ENCODE measurements at places on chromosomes 6 and 20.

GRCh38 chr6:34223381-34223955 lies 13.2 kb upstream of the HMGA1 start:
- DNase-seq, result peak; percentile 68

GRCh38 chr20:1880529-1881239 lies 14.5 kb upstream of the SIRPA start:
- no peak for DNase-seq

GRCh38 chr6:153032255-153032882 lies 29.9 kb upstream of the MTRF1L start:
- DNase-seq, result no peak

GRCh38 chr6:90653750-90654149 lies 66.9 kb upstream of the MAP3K7 start:
- DNase-seq, result no peak

DNA sequence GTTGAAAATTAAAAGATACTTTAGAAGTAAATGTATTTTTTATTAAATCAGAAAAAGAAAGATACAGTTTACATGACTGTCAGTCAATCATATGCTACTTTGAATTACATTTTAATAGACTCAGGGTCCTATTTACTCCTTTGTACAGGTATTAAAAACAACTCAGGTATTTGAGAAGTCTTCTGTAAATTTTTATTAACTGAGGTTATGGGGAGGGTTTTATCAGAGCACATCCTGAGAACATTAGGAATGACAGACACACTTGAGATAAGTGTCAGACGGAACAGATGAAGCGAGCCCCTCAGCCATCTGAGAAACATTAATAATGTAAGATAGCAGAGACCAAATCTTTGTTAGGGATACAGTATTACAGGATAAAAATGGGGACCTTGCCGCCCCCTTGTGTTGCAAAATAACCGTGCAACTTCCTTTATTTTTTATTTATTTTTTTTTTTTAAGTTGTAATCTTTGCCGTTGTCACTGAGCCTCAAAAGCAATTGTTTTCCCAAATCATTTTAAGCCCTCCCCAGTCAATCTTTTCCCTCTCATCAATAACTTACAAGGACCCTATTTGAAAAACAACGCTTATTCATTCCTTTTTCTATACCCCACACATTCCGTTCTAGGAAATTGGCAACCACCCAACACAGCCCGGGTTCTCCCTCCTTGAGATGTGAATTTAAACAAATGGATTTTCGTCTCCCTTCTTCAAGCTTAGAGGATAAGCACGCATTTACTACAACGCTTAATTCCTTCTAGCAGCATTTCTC lies 126.7 kb downstream of the BCAS1 start:
- DNase-seq, result no peak

DNA sequence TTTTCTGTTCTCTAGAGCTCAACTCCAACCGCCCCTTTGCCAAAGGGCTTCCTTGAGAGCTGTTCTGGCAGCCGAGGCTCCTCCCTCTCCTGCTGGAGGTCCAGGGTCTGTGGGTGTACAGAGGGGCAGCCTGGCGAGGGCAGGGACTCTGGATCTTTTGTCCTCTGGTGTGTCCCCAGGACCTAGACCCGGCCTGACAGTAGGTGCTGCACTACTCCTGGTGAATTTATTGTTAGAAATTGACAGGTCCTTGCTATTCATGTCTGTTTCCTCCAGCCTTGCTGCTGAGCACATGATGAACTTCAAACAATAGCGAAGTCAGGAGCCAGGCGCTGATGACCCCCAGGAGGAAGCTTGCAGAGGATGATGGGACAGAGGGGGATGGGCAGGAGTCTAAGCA lies 234.7 kb upstream of the SULF2 start:
- DNase-seq, result no peak

- DNase-seq, result no peak
These were observed 11.0 kb downstream of the KIF16B start for GRCh38 chr20:16562259-16562658.

GRCh38 chr20:63074182-63074581 lies 67.4 kb upstream of the BHLHE23 start:
- no peak for DNase-seq

DNA sequence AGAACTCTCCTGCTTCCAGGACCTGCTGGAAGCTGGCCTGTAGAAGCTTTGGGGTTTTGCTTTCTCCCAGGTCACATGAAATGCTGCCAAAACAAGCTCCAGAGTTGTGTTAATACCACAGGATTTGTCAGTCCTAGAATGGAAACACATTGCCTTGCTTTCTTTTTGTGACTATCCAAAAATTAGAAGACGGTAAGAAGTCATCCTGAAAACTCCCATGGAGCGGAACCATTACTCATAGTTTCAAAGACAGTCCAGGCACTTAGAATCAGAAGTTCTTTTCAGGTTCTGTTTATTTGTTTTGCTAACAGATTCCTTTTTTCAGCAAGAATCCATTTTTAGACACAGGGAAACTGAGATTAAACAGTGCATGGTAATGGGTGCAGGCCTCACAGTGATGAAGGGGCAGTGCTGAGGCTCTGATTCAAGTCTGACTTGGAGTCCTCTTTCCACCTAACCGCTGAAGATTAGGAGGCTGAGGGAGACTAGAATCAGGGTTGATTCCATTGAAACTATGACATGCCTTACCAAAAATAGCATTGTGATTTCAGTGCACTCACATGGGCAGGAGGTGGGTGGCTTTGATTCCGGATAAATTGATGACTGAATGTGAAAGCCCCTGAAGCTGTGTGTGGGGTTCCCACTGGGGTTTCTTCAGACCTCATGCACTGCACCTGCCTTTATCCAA lies 72.2 kb upstream of the NAA20 start:
- DNase-seq, result no peak

- no peak for DNase-seq
These were observed 126.8 kb upstream of the SAMD5 start for GRCh38 chr6:147381712-147382111.

DNA sequence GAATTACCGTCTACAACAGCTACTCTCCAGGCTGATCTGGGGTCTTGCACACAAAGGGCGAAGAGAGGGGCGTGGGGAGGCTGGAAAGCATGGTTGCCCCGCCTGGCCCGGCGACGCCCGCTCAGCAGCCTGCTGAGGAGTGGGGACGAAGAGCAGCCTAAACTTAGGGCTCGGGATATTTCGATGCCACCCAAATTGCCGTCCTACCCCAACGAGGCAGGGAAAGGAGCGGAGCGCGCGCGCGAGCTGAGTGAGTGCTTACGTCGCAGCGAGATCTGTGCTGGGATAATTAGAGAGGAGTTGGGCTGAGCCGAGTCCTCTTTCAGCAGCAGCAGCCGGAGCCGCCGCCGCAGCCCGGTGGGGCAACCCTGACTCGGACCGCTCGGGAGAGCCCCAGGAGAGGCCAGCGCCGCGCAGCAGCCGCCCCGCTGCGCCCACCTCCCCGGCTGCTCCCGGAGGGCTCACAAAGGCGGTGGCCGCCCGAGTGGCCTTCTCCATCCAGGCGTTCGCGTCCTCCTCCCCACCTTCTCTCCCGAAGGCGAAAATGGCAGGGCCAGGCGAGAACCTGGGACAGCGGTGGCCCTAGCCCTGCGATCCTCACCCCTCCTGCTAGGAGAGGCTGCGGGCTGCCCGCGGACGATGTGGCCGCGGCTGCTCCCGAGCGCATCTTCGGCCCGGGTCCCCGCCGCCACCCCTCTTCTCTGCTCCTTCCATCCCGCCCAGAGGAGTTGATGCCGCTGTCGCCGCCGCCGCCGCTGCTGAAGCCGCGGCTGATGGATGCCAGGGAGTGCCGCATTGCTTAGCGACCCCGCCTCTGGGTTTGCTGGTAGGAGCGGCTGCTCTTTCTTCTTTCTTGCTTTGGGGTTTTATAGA lies at the start of gene CLVS2:
TSS of gene CLVS2 (plus strand) at position 315 of the 873 bp plus-strand sequence. CDS start 1,543 bp downstream, outside the sequence.
- peak; percentile 83 for DNase-seq

DNA sequence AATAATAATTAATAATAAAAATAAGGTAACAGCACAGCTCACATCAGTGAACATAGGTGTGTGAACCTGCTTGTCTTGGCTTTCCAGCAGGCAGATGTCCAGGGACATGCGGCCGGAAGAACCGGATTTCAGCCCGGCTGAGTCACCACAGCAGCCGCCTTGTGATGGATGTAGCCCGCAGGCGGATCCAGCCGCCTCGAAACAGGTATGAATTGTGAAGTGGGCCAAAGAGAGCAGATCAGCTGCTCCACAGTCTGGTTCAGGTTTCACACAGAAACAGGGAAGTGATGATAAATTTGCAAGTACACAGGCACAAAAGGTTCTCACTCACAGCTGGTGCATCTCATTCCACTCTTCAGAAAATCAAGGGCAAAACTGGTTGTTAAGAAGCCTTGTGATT lies 55.1 kb downstream of the ID4 start:
- DNase-seq, result peak; percentile 79

GRCh38 chr6:44731485-44732095 lies 344.1 kb downstream of the CDC5L start:
- no peak for DNase-seq

DNA sequence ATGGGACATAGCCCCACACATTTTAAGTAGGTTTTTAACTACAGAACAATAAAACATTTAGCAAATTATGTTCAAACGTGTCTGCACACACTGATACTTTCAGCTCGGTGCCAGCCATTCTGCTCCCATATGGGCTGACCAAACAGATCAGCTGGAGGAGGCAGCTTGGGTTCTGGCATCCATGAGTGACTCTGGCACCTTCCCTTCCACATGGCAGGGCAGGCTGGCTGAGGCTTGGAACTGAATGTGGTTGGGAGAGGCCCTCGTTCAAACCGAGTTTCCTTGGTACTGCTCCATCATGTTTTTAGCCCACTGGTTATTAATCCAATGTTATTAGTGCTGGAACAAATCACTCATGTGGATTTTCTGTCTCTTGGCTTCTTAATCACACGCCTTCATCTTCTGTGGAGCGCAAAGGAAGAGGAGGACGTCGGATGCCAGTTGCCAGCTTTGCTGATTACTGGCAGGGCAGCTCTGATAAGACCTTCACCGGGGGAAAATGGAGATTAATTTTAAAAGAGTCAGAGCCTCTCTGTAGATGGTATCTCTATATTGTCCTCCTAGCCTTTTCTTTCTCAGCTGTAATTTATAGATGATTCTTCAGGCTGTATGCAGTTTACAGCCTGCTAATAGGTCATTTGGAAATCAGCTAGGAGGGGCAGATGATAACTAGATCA lies 93.1 kb upstream of the TIAM2 start:
- DNase-seq, result no peak

GRCh38 chr6:90343576-90343975 lies 46.9 kb upstream of the BACH2 start:
- no peak for DNase-seq

- no peak for DNase-seq
These were observed 5.9 kb downstream of the RNASET2 start for GRCh38 chr6:166950443-166950821.

DNA sequence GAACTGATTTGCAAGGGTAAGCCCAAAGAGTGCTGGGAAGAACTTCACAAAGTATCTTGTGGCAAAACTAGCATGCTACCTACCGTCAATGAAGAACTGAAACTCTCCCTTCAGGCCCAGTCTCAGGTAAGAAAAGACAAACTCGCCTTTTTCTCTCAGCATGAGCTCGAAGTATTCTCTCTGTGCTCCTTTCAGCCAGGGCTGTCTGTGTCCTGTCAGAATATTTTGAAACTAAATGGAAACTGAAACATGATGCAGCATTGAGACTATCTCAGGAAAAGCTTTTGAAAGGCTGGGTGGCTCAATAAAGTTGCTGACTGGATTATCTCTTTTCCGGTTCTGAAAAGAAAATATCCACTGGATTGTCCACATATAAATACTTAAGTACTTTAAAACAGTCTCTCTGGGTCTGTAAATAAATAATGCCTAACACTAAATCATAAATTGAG lies 696 bp downstream of the CALHM5 start:
- DNase-seq, result no peak

DNA sequence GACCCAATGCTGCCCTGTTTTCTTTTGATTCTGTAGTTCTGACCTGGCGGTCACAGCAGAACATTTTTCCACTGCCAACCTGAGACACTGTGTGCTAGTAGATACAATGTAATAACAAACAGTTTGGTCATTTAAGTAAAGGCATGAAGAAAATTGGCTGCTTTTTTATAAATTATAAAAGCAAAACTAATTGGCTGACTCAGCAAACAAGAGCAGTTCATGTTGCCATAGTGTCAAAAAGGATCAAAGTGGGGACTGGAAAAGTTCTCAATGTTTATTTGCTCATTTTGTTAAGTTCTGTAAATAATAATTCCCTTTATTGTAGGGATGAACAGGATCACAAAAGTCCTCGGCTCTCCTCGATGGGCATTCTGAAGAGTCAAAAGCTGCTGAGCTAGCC lies 599.5 kb downstream of the PKHD1 start:
- no peak for DNase-seq

DNA sequence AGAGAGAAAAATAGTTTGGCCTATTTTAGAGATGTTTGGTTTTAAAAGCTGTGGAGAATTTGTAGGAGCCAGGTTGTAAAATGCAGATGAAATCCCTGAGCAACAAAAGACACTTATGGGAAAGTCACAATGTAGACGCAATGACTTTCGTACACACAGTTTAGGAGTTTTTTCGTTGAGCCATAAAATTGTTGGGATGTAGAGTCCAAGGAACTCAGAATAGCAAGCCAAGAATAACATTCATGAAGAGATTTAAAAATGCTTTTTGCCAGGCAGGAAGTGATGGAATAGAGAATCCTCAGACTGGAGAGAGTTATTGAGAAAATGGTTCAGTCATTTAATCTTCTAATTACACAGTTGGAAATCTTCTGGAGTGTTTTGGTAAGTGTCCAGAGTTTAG lies 11.5 kb upstream of the PROKR2 start:
- no peak for DNase-seq

GRCh38 chr6:113011389-113011788 lies 664.3 kb downstream of the RFPL4B start:
- no peak for DNase-seq

GRCh38 chr6:3230900-3231246 lies 3.4 kb upstream of the TUBB2B start:
- DNase-seq, result peak; percentile 90

DNA sequence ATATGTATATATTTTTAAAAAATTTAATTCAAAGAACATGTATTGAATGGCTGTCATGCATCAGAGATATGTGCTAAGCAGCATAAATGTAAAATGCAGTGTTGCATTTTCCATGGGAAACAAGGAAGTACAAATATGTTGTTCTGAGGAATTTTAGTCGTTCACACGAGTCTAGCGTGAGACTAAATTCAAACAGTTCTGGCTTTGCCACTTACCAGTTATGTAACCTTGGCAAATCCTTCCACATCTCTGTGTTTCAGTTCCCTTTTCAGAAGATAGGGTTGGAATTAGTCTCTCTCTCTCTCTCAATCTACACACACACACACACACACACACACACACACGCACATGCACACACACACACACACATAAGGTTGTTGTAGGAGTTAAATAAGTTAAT lies 305.4 kb downstream of the UTRN start:
- DNase-seq, result no peak

- DNase-seq, result no peak
These were observed 38.8 kb downstream of the SRC start for GRCh38 chr20:37384683-37385174.

- DNase-seq, result no peak
These were observed 718.3 kb downstream of the KIF16B start for GRCh38 chr20:15854911-15855310.

GRCh38 chr20:34473262-34473883 lies 42.8 kb upstream of the DYNLRB1 start:
- DNase-seq, result peak; percentile 25
